ENCODE measurements at places on chromosomes 7 and 10.

DNA sequence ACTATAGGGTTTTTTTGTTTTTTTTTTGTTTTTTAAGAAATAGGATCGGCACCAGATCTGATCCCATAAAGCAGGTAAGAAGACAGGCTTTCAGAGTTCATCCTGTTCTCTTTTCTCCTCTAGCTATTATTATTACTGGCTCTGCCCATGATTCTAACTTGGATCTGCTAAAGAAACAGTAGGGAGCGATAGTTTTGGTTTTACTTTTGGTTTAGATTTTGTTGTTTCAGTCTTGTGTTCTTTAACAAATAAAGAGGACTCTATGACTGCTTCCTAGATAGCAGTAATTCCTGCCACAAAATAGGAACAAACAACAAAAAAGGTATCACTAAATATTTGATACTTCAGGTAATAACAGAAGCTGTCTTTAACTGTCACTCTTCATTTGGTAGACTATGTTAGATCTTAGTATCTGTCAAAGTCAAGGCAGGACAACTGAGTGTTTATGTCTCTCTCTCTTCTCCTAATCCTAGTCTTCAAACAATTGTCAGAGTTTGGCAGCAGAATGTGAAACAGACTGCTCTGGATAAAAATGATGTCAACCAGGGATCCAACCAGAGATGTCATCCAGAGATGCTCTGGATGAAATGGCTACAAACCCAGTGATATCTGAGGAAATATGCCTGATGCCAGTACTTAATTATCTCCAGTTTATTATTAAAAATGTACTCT lies 99.8 kb downstream of the KMT2C start:
- peak; percentile 24 for DNase-seq

- no peak for DNase-seq
Measured at GRCh38 chr7:50246551-50246950, 58.0 kb upstream of the IKZF1 start.

GRCh38 chr7:98685541-98685940 lies 68.5 kb downstream of the NPTX2 start:
- DNase-seq = no peak

GRCh38 chr7:1117321-1117928 lies 29.5 kb downstream of the GPER1 start:
- DNase-seq = no peak

GRCh38 chr7:88089561-88089960 lies 130.3 kb downstream of the SRI start:
- no peak for DNase-seq

- DNase-seq = no peak
Measured at GRCh38 chr7:36923943-36924436, 199.7 kb upstream of the AOAH start.

DNA sequence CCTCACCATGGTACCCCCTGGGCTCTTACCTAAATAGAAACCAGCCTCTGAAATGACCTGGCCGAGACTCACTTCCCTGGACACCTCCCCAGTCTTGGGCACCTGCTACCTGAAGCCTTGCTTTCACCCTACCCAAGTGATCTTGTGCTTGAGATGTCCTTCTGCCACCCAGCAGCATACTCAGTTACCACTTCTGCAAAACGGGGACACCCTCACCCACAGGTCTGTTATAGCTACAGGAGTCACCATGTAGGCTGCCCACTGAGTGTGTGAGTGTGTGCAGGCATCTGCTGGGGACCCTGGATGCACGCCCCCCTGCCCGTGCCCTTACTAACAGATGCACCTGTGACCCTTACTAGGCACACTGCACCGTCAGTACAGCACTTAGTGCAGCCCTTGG lies 94.8 kb upstream of the PPIF start:
- DNase-seq = no peak

DNA sequence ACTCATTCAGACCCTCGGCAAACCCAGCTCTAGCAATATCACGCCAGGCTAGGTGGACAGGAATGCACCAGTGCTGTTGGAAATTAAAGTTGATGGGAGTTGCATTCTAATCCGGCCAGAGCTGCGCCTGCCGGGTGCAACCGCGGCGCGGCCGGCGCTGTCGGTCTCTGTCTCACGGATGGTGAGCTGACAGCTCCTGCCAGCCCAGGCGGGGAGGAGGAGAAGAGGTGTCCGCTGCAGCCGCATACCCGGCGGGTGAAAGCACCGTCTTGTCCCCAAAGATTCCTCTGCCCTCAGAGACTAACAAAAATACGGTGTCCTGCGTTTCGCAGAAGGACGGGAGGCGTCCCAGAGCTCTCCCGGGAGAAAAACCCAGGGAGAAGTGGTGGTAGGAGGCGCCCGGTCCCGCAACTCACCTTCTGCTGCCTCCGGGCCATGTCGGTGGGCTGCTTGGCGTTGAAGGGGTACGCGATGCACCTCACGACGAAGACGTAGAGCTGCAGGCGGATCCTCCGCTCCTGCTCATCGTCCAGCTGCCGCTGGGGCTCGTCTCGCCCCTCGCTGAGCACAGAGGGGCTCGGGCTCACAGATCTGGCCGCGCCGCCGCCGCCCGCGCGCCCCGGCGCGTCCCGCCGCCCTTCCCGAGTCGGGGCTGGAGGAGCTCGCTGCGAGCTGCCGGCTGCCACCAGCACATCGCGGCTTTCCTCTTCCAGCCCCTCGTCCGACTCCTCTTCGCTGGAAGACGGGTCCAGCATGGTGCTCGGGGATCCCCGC lies 490 bp downstream of the CADPS2 start:
- no peak for DNase-seq

- no peak for DNase-seq
Measured at GRCh38 chr7:19322002-19322401, 176.8 kb upstream of the FERD3L start.

GRCh38 chr10:49168831-49169500 lies 19.2 kb downstream of the TMEM273 start:
- no peak for DNase-seq

GRCh38 chr7:4436936-4437335 lies 245.2 kb upstream of the FOXK1 start:
- no peak for DNase-seq

DNA sequence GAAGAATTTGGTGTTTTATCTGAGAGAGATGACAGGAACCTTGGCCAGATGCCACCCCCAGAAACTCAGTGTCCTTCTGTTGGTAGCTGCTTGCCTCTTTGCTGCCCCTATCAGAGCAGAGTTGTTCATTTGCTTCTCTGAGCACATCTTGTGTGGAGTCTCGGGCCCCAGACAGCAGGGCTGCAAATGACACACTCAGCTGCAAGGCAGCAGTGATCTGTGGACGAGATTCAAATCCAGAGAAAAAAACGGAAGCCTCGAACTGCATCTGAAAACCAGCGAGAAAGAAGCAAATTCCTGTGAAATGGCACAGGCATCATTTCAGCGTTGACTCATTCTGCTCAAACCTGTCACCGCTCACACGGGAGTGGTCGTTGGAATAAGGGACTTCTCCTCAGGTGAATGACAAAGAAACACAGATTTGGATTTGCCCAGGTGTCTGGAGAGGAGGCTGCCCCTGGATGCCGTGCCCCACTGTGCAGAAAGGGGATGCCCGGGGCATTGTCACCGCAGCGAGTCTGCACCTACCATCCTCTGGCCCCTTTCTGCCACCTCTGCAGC lies 144.7 kb downstream of the PFKFB3 start:
- peak; percentile 62 for DNase-seq

DNA sequence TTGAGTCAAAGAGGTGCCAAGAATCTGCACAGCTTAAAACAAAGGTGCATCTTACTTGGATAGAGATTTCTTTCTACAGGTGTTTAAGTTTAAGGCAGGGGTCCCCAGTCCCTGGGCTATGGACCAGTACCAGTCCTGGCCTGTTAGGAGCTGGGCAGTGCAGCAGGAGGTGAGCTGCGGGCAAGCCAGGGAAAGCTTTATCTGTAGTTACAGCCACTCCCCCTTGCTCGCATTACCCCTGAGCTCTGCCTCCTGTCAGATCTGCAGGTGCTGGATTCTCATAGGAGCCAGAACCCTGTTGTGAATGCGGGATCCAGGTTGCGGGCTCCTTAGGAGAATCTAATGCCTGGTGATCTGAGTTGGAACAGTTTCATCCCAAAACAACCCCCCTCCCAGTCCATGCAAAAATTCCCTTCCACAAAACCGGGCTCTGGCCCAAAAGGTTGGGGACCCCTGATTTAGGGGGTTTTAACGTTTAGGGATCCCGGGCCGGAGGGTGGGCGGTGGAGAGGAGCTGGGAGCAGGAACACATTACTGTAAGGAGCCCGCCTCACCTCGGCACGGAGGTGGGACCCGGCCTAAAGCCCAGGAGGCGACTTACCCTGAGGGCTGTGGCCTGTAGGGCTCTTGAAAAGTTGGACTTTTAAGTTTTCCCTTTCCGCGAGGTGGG lies 60.2 kb downstream of the ZNF467 start:
- DNase-seq = no peak

DNA sequence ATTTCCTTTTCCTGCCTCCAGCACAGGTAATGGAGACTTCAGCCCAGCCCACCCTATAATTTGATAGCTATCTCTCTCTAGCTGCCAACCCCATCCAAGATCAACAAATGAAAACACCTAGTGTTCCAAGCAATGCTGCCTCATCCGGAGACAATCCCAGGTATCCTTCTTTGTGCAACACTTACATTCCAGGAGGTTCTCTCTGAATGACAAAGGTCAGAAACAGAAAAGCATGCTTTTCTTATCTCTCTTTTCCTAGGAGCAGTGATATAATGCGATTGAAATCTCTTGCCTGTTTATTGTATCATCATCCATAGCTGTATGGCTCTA lies 699.3 kb downstream of the INHBA start:
- no peak for DNase-seq

- DNase-seq = no peak
Measured at GRCh38 chr7:139972029-139972428, 90.7 kb downstream of the PARP12 start.

- no peak for DNase-seq
Measured at GRCh38 chr7:90892213-90892612, 296.1 kb downstream of the CDK14 start.

GRCh38 chr7:139679731-139680594 lies 97.8 kb downstream of the HIPK2 start:
- DNase-seq = no peak

DNA sequence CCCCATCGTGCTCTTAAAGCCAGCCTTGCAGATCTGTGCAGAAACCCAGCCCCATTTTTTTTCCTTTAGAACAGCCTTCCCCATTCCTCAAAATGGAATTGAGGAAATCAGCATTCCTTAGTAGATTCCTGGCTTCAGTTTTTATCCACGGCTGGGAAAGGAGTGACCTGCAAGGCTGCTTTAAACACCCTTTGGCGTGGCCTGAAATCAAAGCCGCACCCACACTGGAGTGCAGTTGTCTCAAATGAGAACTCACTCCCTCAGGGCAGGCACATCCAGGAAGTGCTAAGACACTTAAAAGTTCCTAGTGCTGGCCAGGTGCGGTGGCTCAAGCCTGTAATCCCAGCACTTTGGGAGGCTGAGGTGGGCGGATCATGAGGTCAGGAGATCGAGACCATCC lies 34.8 kb downstream of the HTR5A start:
- DNase-seq = no peak

DNA sequence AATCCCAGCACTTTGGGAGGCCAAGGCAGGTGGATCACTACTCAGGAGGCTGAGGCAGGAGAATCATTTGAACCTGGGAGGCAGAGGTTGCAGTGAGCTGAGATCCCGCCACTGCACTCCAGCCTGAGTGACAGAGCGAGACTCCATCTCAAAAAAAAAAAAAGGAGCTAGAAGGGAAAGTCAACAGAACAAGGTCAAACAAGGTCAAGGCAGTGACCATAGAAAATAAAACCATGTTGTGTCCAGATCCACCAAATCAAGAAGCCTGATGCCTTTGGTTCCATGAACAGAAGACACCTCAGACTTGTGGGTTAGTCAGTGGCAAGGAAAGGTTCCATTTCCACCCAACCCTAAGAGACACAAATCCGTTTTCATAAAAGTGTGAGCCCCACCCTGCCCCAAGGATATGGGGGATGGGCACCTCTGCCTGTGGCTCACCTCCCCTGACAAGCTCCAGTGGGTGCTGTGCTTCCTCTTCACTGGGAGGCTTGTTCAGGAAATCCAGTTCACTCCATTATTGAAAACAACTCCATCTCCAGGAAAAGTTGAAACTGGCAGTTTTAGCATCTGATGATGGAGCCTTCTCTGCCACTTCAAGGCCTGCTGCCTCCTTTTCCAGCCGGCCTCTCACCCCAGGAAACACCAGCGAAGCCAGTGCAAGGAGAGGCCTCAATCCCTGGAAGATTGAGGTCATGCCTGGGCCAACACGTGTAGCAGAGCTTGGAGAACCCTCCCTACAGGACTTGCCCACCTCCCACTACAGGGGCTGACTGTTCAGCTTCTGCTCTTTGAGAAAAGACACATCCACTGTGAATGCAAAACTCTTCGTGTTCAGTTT lies 152.9 kb downstream of the NRF1 start:
- DNase-seq = no peak

- DNase-seq = no peak
Measured at GRCh38 chr7:129774359-129774758, 162.8 kb downstream of the NRF1 start.

DNA sequence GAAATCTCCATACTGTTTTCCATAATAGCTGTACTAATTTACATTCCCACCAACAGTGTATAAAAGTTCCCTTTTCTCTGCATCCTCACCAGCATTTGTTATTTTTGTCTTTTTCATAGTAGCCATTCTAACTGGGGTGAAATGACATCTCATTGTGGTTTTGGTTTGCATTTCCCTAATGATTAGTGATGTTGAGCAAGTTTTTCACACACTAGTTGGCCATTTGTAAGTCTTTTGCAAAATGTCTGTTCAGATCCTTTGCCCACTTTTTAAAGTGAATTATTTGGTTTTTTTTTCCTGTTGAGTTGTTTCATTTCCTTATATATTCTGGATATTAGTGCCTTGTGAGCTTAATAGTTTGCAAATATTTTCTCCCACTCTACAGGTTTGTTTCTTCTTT lies 101.0 kb upstream of the NFE2L3 start:
- no peak for DNase-seq

DNA sequence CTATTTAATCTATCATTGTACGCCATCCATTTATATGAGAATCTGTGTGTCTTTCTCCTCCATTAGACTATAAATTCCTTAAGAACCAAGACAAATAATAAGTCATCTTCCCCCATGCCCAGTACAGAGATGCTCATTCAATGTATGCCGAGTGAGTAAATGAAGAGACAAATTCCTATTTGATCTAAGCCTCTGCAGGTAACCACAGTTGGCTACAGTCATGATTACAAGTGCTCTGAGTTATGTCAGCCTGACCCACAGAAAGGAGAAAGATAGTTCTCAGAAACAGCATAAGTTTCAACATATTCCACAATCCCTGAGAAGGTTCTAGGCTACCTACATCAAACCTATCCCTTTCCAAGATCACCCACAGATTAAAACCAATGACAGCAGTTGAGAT lies 46.1 kb downstream of the MPP7 start:
- no peak for DNase-seq

- DNase-seq = no peak
Measured at GRCh38 chr7:145817687-145818086, 298.9 kb upstream of the CNTNAP2 start.

DNA sequence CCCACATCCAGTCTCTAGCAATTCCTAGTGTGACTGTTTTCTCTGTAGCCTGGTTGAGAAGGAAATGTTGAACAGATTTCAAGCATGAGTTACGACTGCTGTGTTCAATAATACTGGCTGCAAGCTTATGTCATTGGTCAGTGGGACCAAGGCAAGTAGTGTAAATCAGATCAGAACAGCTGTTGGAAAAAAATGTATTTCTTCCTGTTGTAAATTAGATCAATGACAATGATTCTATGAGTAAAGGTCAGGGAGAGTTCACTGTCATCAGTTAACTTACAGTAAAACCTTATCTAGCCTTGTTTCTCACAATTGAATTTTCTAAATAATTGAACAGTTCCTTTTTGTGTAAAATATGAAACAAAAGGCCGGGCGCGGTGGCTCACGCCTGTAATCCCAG lies 6.7 kb downstream of the OTUD1 start:
- no peak for DNase-seq

- DNase-seq = no peak
Measured at GRCh38 chr7:36967387-36967786, 243.1 kb upstream of the AOAH start.

Data from activated CD4-positive, alpha-beta T cell treated with anti-CD3 and anti-CD28 coated beads, Interleukin-2, amount 50 U/mL, for 16 hours (primary cell).